DMS79 treated with DMSO at 0.1 percent for 48 hours (cell line): ENCODE measurements at places on chromosomes 4 and X.
A peak's percentile ranks its signal among the peaks of the same experiment; 100 is the strongest.

- peak; percentile 7 for DNase-seq
These were observed 555 bp upstream of the SPP1 start for GRCh38 chr4:87974856-87975462.

DNA sequence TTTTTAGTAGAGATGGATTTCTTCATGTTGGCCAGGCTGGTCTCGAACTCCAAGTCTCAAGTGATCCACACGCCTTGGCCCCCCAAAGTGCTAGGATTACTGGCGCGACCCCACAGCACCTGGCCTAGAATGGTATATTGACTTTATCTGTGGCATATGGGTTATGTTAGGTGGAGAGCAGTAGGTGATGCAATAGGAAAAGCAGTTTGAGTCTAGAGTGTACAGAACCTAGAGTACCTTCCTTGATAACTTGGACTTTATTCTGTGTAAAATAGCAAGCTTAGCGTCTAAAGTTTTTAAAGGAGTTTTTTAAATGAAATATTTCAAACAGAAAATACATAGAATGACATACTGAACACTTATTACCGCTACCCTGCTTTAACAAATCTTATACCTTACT, 312.0 kb upstream of the ZCCHC13 start:
- DNase-seq = no peak

DNA sequence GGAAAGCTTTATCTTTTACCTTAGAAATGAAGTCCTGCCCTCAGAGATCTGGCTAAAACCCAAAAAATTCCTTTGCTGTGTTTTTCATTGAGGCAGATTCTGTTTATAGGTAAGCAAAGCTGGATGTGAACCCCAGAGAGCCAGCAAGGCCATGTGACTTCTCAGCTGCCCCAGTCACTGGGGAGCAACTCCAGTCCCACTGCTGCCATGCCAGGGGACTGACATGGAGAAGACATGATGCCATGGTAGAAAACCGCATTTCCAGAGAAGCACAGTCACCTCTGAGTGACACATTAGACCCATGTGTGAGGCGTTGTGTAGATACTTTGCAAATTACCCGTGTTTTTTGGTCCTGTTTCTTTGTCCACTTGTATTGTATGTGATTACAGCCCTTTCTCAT, 45.4 kb downstream of the PTTG2 start:
- no peak for DNase-seq

GRCh38 chrX:135740681-135741149, 27.3 kb downstream of the CT45A1 start:
- no peak for DNase-seq
